Renal cortical epithelial cell (primary cell): ENCODE measurements at places on chromosomes 2 and 18. TPM values are rescaled to one million over a fixed set of nuclear protein-coding genes. Genes with fewer than 3 reads are reported as not detected.
A peak's percentile ranks its signal among the peaks of the same experiment; 100 is the strongest.

SERPINE2 gene
- total RNA-seq = 107 and 207 TPM in 2 replicates

EML6 gene
- total RNA-seq = 1.6 and 1.7 TPM in 2 replicates

HDHD2 gene
- 23.1 and 39.5 TPM in 2 replicates for total RNA-seq

FEV gene
- total RNA-seq = not detected in 2 replicates

DPP4 gene
- total RNA-seq = 65.7 and 374 TPM in 2 replicates

- DNase-seq = no peak
Observed at GRCh38 chr2:211901226-211901846, 637.3 kb downstream of the ERBB4 start.

GRCh38 chr2:138476186-138476585 is 25.4 kb upstream of the SPOPL start:
- no peak for DNase-seq

DNA sequence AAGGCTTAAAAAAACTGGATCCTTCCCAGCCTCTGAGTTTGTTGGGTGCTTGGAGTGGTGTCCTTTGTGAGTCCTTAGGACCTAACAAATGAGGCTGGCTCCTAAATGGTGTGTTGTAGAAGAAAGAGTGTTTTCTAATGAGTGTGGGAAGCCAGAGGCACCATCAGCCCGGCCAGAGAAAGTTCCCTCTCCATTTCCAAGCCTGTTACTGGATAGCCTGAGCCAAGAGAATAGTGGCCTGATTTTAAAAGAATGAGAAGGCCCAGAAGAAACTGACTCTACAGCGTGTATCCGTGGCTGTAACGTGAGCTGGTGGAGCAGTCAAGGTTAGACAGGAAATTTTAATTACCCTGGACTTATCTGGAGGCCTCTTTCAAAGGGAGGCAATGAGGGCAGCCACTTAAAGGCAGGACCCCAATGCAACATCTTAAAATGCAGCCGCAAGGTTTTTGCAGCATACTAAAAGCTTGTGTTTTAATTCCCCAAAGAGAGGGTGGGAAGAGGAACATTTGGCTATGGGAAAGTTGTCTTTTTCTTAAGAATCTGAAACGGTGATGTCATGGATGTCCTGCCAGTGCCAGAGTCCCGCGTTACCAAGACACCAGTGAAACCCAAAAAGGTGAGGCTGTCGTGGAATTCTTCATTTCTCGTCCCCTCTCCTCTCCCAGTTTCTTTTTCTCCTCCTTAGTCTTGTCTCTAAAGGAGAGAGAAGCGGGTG is 4.6 kb downstream of the EFHD1 start:
- DNase-seq = no peak

- DNase-seq = no peak
Observed at GRCh38 chr2:222322236-222322635, 23.4 kb upstream of the PAX3 start.

DNA sequence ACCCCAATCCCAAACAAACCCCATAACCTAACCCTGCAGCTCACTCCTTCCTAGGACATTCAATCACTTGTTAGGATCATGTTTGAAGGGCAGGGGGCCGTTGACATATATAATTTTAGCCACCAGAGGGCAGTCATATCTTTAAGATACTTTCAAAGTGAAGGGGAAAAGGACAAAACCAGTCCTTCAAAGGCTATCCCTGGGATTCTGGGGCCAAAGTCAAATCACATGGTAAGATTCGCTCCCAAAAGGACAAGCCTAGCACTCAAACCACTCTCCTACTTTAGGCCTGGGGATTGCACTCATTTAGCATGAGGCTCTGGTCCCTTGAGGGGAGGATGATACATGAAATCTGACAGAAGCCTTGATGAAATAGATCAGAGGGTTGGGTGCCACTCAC is 44.6 kb downstream of the HAUS1 start:
- peak; percentile 64 for DNase-seq

- DNase-seq = no peak
Observed at GRCh38 chr18:811892-812375, at the start of gene YES1. TSS of gene YES1 (minus strand) at chr18:812242. CDS start at chr18:756827, 55,415 bp downstream.

DNA sequence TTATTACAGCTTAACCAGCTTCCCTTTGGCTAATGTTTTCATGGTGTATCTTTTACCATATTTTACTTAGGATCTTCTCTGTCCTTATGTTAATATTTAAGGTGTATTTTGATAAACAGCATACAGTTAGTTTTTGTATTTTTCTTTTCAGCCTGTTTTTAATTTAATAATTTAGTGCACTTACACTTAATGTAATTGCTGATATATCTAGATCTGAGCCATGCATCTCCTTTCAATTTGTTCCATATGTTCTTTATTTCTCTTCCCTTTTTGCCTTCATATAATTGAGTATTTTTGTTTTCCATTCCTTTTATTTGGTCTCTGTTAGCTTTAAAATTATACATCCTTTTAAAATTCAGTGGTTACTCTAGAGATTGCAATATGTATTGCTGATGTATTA is 78.8 kb downstream of the SMC6 start:
- DNase-seq = no peak

GRCh38 chr2:208062113-208062512 is 36.8 kb upstream of the PLEKHM3 start:
- peak; percentile 44 for DNase-seq

DNA sequence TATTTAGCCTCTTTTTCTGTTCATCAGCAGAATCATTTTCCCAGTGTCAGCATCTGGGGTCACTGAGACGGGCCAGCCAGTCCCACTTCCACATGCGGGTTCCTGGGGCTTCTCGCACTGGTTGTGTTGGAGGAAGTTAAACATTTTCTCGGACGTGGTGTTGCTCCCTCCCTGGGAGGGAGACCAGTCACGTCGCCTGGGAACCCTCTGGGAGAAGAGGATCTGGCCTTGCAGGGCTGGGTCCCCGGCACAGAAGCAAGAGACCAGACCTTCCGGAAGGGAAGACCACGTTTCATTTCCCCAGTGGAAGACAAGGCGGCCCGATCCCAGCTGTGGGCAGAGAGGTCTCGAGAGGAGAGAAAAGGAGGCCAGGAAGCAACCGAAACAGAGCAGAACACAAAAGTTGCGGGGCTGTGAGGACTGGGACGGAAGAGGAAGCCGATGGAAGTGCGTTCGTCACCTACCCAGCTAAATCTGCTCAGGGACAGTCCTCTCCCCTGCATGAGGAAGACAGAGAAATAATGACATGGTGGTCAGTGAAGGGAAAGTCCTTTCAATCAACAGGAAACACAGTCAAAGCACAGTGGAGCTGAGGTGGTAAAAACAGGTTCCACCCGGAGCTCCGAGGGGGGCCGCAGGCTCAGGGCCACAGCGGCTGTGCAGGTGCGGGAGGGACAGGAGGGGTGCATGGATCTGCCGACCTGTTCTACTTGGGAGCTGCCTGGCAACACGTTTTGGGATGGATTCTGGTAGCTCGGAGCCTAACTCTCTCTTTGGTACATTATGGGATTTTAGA is 144.4 kb downstream of the MBP start:
- no peak for DNase-seq

DNA sequence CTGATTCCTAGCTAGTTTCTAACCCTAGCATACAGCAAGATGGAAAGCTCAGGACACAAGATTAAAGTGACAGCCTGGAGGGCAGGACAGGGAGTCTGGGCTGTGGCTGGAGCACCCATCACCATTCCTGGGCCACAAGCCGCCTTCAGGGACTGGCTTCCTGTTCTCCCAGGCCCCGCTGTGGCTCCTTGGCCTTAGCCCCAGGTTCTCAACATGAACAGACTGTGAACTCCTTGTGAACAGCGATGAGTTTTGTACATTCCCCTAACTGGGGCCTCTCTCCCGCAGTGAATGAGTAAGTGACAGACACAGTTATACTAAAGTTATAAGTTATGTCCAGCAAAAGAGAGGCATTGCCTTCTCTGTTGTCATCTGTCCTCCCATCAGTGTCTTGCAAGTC is 35.9 kb upstream of the SLC14A1 start:
- no peak for DNase-seq
